ENCODE measurements at places on chromosomes 3 and 15. TPM values are rescaled to one million over a fixed set of nuclear protein-coding genes. Genes with fewer than 3 reads are reported as not detected.
A peak's percentile ranks its signal among the peaks of the same experiment; 100 is the strongest.

GRCh38 chr3:39262846-39263245 is 17.0 kb downstream of the CX3CR1 start:
- no peak for DNase-seq

GRCh38 chr15:65942436-65942835 is 73.1 kb downstream of the RAB11A start:
- peak; percentile 38 for DNase-seq

DNA sequence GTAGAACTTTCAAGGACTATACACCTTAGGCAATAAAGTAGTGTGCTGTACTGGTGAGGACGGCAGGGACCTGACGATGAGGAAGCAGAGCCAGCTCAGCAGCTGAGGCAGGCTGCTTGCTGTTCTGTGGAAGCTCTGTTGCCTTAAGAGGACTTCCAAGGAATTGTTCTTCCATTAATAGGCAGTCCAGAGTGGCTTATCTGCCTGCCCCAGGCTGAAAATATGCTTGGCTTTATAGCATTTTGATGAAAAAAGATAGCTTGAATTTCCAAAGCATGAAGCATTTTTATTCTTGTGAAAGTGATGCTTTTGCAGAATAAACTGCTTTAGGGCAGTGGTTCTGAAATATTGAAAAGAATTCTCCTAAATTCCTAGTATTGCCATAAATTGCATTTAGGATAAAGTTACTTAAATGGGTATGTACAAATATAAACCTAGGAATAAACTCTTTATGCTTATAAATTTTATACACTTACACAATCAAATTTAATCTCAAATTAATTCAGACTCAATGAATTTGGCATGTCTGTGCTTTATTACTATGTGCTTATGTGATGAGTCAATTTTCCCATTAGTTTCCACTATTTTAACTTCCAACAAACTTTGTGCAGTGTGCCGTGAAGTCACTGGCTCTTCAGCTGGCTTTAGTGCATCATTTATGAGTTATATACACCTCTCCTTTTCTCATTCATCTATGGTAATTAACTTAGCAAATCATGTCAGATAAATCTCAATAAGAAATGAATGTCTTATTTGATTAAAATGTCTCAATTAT is 231.0 kb upstream of the RASGRP1 start:
- no peak for DNase-seq

GRCh38 chr3:8963137-8963853 is at the start of gene RAD18:
TSS of gene RAD18 (minus strand) at chr3:8963472. CDS start at chr3:8963385, 87 bp downstream.
- DNase-seq = peak; percentile 92

DNA sequence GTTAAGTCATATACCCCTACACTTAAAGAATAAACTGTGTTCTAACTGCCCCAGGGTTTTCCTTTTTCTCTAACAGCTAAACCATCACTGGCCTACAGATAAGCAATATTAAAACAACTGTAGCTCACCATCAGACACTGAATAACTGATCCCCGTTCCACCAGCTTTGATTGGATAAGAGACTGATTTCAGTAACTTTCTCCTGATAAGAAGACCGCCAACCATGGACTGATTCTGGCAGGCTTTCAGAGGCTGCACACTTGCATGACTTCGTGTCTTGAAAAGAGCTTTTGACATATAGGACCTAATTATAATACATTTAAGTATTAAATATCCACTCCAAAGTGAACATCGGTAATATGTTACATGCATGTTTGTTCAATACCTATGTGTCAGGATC is 15.3 kb upstream of the CEP97 start:
- no peak for DNase-seq

GRCh38 chr15:54599386-54599785 is 597.4 kb downstream of the RSL24D1 start:
- DNase-seq = no peak

DNA sequence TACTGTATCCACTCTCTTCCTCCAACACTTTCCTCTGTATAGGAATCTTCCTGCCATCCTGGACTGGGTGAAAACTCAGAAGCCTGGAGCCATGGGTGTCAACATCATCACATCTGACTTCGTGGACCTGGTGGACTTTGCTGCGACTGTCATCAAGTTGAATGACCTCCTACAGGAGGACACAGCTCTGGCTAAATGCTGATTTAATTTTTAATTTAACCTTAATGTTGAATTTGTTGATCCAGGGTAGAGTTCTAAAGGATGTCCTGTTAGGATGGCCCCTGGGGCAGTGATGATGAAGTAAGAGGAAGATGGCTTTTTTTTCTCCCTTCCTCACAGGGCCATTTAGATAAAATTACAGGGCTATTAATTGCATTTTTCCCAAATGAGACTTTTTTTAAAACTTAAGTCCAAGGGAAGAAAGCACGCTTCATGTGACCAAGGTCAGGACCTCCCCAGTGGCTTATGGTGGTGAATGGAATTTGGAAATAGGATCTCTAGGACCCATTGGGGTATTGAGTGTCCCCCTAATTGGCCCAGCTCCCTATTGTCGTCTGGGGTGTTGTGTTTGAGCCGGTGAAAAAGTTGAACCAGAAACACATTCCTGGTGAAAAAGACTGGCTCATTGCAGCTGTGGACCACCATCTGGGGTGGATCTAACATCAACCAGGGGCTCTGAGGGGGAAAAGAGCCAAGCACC is 125.7 kb upstream of the ZBED2 start:
- DNase-seq = no peak

DNA sequence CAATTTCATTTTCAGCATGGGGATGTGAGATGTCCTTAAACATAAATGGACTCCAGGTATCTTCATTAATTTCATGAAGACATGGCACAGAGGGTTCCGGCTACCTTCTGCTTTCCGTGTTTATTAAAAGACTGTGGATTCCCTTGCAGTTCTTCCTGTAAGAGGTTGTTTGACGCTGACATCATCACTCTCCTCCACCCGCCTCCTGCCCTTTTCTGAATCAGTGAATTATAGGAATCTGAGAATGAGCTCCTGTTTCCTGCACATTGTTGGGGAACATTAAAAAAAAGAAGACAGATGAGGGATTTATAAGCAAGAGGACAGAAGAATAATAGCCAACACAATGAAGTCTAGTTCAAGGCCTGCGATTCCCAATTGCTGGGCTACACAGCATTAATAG is 191.3 kb downstream of the LPP start:
- no peak for DNase-seq

DNA sequence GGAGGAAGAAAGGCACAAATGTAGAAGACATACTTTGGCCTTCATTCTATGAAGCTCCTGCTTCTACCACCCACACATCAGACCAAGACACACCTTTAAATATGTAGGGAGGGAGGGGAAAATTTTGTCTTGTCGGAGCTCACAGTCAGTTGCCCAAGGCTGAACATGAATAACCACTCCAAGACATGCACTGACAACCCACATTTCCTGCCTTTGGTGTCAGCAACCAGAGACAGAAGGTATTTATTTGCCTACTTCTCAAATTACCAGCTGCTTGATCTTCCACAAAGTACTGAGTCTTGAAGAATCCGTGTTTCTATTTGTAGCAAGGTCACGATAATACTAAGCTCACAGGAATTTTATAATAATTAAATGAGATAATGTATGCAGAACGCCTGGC is 169.7 kb downstream of the KCNMB2 start:
- no peak for DNase-seq

GRCh38 chr15:81398910-81399551 is 25.0 kb upstream of the TMC3 start:
- DNase-seq = no peak

DNA sequence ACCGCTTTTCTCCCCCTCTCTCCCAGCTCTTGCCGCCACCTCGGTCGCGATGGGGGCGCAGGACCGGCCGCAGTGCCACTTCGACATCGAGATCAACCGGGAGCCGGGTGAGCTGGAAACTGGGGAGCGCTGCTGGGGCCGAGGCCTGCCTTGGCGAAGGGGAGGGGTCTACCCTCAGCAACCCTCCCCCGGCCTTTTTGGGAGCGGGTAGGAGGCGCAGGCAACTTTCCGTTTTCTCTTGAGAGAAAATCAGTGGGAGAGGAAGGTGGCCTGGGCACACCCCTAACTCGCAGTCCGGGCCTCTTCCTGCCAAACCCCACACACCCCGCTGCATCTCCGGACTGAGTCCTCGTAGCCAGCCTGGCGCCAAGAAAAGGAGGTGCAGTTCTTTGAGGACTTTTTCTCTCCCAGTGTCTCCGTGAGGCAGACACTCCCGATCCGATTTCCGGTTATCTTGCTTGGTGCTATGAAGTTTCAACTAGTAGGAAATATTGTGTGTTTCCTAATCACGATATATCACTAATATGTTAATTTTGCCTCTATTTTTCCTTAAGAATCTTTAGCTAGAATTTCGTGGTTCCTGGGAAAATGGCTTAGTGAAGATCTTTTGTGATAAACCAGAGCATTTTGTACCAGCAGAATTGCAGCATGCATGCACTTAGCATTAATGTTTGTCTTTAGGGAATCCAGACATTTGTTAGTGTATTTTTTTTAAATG is 631 bp downstream of the NKTR start:
- peak; percentile 53 for DNase-seq

- DNase-seq = no peak
Measured at GRCh38 chr3:38598791-38599190, 50.7 kb downstream of the SCN5A start.

DNA sequence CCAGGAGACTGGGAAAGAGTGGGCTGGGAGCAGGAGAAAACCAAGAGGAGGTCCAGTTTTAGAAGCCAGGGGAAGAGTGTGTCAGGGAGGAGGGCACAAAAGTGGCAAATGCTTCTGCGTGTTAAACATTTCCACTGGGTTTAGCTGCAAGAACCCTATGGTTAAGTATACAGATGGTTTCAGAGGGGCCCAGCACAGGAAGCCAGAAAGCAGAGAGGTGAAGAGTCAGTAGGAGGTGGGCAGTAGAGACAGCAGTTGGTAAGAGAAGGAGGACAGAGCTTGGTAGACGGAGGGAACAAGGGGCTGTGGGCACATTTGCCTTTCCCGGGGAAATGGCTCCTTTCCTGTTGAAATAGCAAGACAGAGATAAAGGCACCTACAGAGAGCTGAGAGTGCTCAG is 133.8 kb downstream of the EPHB1 start:
- no peak for DNase-seq

DNA sequence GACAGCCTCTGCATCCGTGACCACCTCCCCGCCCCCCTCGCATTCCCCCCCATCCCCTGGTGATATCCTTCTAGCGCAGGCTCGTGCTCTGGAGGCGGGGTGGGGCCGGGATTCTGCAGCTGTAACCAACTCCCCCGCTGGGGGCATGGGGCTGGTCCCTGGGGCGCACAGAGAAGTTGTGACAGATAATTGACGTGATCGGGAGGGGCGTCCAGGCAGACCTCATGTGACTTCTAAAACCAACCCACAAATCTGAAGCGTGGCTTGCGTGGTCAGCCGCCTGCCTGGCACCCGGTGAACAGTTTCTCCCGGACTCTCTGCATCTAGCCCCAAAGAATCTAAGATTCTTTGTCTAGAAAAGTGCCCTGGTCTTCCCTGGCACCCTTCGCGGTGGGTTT is 100.6 kb upstream of the IGF1R start:
- no peak for DNase-seq

DNA sequence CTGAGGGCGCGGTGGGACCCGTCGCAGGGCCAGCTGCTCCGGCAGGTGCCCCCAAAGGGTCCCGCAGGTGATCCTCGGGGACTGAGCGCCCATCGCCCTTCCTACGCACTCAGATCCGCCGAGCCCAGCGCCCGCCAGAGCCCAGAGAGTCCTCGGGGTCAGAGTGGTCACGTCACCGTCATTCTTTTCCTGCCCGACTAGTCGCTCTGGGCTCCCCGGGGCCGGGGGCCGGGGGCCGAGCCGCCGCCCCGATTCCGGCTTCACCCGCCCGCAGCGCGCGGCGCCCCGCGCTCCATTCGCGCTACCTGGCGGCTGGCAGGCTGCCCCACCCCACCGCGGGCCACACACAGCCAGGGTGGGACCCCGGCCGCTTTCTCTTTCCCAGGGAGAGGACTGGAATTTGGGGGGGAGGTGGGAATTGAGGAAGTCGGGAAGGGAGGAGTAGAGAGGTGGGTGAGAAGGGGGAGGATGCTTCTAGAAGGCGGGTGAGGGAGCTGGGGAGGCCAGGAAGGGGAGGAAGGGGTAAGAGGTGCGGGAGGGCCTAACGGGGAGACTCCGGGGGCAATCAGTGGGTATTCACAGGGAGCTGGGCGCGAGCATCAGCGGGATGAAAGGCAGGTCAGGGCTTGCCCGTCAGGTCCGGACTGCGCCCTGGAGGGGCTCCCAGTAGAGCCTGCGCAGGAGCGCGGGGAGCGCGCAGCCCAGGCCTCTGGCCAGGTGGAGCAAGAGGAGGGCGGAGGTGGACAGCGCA is 36.1 kb upstream of the EPHB3 start:
- DNase-seq = no peak

DNA sequence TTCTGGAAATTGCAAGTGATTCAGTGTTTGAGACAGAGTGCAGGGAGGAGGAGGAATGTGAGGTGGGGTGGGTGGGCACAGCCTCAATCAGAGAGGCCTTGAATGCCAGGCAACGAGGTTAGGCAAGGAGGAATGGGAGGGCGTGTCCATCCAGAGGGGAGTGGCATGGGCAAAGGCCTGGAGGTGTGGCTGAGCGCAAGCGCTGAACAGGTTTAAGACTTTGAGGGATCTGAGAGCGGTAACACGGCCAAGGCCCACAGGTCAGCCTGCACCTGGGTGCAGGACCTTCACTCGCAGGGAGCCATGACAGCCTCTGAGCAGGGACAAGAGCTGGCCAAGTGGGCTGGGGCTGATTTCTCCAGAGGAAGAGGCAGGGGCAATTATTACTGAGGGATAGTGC is 125.9 kb downstream of the TPRA1 start:
- DNase-seq = no peak

DNA sequence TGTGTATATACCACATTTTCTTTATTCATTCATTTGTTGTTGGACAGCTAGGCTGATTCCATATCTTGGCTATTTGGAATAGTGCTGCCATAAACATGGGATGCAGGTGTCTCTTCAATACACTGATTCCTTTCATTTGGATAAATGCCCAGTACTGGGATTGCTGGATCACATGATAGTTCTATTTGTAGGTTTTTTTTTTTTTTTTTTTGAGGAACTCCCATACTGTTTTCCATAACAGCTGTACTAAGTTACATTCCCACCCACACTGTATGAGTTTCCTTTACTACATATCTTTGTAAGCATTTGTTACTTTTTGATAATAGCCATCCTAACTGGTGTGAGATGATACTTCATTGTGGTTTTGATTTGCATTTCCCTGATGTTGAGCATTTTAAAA is 437.7 kb downstream of the DIPK2A start:
- no peak for DNase-seq

GRCh38 chr3:181739628-181740027 is 27.9 kb downstream of the SOX2 start:
- DNase-seq = no peak

GRCh38 chr3:19688767-19689166 is 245.2 kb downstream of the EFHB start:
- DNase-seq = no peak

- DNase-seq = no peak
Measured at GRCh38 chr15:35437157-35437556, 108.8 kb downstream of the DPH6 start.

Gene IQCF5
- total RNA-seq = not detected

Gene TMEM40
- total RNA-seq = not detected

Gene GABRB3
- total RNA-seq = not detected

Gene AGBL1
- total RNA-seq = 0.14 TPM

Gene LARP6
- total RNA-seq = not detected

Gene PIAS1
- 30.3 TPM for total RNA-seq

Gene TRAIP
- 21.0 TPM for total RNA-seq

Gene CYP8B1
- not detected for total RNA-seq

Gene HOMER2
- total RNA-seq = 73.3 TPM

All from activated T-helper 2 cell treated with anti-CD3 and anti-CD28 coated beads, Interferon-gamma antibody, Interleukin-2, Interleukin-4, amounts not matched to agents 10 μg/mL and 5 μg/mL and 100 μg/mL, durations not matched to agents 14 hours and 24 hours and 36 hours (primary cell).